ENCODE measurements at places on chromosomes 13 and 19.

GRCh38 chr13:27643334-27644132 is 21.8 kb downstream of the POLR1D start:
- no peak for DNase-seq

DNA sequence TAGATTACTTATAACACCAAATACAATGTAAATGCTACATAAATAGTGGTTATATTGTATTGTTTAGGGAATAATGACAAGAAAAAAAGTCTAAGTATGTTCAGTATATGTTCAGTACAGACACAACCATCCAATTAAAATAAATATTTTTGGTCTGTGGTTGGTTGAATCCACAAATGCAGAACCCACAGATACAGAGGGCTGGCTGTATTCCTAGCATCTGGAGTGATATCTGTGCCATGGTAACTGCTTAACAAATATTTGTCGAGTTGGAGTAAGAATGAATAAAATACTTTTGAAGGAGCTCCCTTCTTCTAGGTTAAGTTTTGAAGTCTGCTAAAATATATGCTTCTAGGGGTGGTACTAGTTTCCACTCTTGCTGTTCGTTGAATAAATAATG is 241.0 kb downstream of the KLF5 start:
- DNase-seq: no peak

- no peak for DNase-seq
These were observed 141.7 kb upstream of the SERP2 start for GRCh38 chr13:44231786-44232516.

- no peak for DNase-seq
These were observed 149.0 kb upstream of the ZNF536 start for GRCh38 chr19:30222992-30223865.

DNA sequence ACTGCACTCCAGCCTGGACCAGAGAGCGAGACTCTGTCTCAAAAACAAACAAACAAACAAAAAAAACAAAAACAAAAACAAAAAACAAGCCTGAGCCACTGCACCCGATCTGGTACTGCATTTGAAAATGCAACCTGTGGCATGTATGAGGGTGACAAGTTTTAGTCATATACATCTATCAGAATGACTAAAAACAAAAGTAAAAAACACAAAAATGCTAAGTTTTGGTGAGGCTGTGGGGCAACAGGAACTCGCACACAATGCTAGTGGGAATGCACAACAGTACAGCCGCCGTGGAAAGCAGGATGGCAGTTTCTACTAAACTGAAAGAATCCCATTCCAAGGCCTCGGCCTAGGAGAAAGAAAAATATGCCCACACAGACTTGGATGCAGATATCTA is 7.8 kb downstream of the EBPL start:
- DNase-seq: no peak

DNA sequence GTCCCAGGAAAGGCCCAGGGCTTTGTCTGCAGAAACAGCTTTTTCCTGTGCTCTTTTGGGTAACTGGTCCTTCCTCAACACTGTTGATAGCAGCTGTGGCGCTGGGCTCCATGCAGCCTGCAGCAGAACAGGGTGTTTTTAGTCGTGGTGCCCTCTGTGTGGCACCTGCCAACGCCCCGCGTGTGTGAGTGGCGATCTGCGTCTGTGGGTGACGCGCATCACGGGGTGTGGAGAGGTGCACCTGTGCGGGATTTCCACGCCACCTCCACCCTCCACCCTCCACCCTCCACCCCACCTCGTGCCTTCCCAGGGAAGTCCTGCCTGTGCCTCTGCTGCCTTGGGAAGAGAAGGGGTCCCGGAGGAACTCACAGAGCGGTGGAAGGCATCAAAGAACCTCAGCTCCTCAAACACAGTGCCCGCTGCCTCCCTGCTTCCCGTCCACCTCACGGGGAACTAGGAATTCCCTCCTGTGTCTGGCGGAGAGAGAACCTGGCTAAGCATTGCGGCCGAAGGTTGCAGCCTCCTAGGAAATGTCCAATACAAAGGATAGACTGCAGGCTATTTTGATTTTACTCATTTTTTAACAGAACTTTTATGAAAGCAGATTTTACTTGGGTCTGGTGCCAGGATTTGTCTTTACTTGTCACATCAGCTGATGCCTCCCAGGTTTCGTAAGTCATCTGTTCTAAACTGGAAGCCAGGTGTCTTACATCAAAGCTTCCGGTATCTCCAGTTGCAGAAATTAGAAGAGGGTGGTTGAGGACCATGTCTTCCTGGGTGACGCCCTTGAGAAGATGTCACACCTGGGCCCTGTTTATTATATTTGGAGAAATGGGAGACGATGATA is 84.0 kb downstream of the ATP11A start:
- no peak for DNase-seq

DNA sequence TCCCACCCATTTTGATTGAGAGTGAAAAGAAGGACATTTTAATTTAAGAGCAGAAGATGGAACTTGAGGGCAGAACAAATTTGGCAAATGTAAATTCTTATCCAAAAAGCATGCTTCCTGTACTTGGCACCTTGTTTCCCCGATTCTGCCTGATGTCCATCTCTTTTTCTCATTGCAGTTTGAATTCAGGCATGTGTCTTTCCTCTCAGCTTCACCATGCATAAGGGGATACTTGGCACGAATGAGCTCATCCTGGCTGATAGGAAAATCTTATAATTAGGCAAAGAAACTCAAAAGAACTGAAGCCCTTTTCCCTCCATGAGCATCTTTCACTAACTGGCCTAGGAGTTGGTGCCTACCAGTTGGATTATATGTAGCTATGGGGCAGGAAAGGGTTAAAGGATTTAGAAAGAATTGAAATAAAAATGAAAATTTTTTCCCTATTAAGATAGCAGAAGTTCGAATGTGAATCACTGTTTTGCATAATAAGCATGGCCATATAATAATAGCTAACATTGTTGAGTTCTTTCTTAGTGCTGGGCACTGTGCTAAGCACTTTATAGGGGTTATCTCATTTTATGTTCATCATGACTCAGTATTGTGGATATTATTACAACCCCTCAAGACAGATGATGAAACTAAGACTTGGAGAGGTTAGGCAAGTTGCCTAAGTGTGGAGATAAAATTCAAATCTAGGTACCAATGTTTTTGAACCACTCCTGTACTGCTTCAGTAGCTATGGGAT is 386.6 kb downstream of the KCNRG start:
- DNase-seq: no peak

GRCh38 chr19:55113570-55114039 is 3.8 kb downstream of the PPP1R12C start:
- DNase-seq: no peak

DNA sequence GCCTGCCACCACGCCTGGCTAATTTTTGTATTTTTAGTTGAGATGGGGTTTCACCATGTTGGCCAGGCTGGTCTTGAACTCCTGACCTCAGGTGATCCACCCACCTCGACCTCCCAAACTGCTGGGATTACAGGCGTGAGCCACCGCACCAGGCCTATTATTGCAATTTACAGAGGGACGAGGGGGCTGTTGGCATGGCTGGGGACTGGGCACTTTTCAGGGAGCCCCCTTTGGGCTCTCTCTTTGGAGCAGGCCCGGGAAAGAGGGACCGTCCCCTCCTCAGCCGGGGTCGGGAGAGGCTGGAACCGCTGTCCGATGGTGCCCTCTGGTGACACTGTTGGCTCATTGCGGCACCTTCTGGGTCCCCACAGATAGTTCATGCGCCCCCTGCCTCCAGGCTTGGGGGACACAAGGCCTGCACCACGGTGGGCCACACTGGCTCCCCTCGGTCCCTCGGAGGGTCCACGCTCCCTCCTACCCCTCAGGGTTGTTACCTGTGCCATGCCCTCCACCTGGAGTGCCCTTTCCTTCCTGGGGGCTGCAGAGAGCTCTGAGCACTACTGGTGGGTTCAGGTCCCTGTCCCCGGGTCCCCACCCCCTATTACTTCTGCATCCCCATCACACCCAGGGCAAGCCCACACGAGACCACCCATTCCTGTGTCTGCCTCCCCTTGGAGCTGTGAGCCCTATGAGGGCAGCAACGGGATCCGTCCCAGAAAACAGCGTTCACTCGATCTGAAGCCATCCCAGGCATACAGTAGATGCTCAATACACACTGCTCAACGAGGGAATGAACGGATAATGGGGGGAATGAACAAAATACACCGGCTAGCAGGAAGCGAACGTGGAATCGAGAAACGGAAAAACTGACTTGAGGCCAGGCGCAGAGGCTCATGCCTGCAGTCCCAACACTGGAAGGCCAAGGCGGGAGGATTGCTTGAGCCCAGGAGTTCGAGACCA is 12.5 kb downstream of the FEM1A start:
- peak; percentile 57 for DNase-seq

DNA sequence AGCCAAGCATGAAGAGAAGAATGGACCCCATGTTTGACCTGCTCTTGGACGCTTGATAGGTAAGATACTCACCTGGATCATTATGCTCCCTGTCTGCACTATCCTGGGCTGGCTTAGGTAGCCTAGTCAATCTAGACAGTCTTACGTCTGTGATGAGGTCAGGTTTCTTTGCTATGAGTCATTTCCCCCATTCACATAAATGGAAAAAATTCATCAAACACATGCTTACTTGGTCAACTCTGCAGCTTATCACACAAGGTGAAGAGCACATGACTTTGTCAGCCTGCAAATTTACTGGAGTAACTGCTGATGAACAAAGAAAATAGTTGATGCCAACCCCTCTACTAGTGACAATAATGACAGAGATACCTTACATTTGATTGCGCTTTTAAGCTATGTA is 170.0 kb downstream of the NUFIP1 start:
- no peak for DNase-seq
